ENCODE measurements at places on chromosomes 2 and 18. TPM values are rescaled to one million over a fixed set of nuclear protein-coding genes. Genes with fewer than 3 reads are reported as not detected.

The FHOD3 gene
- total RNA-seq = 32.8 TPM

The FBXO15 gene
- total RNA-seq = 1.3 TPM

The PRKCE gene
- total RNA-seq = 11.3 TPM

The CPLX4 gene
- total RNA-seq = not detected

The ATOH8 gene
- total RNA-seq = 42.6 TPM

The METTL21A gene
- 4.3 TPM for total RNA-seq

The DSC2 gene
- total RNA-seq = not detected

The MGAT4A gene
- total RNA-seq = not detected

The MAPK4 gene
- total RNA-seq = not detected

The ANXA4 gene
- 99.0 TPM for total RNA-seq

The AGAP1 gene
- 20.9 TPM for total RNA-seq

The TANC1 gene
- 22.7 TPM for total RNA-seq

The PIK3C3 gene
- 61.7 TPM for total RNA-seq

The UPP2 gene
- total RNA-seq = not detected

The C2orf80 gene
- not detected for total RNA-seq

The DRC1 gene
- total RNA-seq = not detected

The SPIRE1 gene
- 24.4 TPM for total RNA-seq

The RNF144A gene
- total RNA-seq = not detected

The PREPL gene
- total RNA-seq = 68.2 TPM

The ITGB6 gene
- total RNA-seq = 0.27 TPM

The LYPD6B gene
- 71.1 TPM for total RNA-seq

The AMER3 gene
- not detected for total RNA-seq

Data from HFFc6 (cell line).